T-helper 9 cell (primary cell): ENCODE measurements at places on chromosomes 7 and 10.

- DNase-seq = no peak
Observed at GRCh38 chr10:64070241-64070640, 549.0 kb downstream of the REEP3 start.

DNA sequence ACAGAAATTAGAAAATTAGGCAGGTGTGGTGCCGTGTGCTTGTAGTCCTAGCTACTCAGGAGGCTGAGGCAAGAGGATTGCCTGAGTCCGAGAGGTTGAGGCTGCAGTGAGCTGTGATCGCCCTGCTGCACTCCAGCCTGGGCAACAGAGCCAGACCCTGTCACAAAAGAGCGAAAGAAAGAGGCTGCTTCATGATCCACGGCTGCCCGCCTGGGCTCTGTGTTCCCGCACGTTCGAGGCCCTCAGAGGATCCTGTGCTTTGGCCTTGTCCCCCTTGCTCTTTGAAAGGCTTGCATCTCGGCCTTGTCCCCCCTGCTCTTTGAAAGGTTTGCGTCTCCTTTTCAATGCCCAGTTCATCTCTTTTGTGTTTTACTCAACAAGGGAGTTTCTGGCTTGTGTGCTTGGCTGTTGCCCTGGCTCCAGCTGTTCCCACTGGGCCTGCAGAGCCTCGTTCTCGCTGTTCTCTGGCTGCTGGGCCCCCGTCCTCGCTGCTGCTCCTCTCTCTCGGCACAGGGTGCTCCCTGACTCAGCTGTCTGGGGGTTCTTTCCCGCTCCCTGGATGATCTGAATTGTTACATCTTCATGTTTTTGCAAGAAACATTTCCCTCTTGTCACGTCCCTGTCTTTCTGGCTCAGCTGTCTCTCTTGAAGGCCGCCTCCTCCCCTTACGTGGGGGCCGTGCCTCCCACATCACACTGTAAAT lies 45.1 kb upstream of the INPP5A start:
- DNase-seq = no peak

- no peak for DNase-seq
Observed at GRCh38 chr10:124546957-124547646, 85.5 kb downstream of the LHPP start.

- no peak for DNase-seq
Observed at GRCh38 chr10:30043476-30044270, 15.7 kb downstream of the JCAD start.

DNA sequence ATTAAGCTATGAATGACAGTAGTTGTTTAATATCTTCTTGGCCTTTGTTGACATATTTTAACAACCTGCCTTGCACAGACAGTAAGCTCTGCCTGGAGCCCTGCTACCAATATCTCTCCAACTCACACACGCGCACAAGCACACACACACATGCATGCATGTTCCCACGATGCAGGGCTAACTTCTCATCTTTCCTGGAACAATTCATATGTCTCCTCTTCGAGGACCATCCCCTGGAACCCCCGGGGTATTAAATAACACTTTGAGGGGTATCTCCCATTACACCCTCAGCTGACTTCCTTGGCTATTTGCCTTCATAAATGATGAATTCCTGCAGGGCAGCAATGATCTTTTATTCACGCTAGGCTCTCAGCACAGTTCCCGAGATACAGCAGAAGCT lies 258.0 kb downstream of the TRIL start:
- no peak for DNase-seq

DNA sequence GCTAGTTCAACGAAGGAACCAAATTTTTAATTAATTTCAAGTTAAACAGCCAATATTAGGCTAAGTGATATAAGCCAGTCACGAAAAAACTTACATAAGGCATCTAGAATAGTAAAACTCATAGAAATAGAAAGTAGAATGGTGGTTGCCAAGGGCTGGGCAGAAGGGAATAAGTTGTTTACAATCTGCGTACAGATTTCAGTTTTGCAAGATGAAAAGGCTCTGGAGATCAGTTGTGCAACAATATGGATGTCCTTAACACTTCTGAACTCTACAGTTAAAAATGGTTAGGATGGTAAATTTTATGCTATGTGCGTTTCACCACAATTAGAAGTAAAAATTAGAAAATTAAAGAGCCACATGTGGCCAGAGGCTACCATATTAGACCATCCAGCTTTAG lies 13.3 kb downstream of the SCRN1 start:
- no peak for DNase-seq

- DNase-seq = no peak
Observed at GRCh38 chr7:41886262-41886900, 183.5 kb upstream of the INHBA start.

- peak; percentile 56 for DNase-seq
Observed at GRCh38 chr7:102279537-102280400, 6.9 kb upstream of the SH2B2 start.

DNA sequence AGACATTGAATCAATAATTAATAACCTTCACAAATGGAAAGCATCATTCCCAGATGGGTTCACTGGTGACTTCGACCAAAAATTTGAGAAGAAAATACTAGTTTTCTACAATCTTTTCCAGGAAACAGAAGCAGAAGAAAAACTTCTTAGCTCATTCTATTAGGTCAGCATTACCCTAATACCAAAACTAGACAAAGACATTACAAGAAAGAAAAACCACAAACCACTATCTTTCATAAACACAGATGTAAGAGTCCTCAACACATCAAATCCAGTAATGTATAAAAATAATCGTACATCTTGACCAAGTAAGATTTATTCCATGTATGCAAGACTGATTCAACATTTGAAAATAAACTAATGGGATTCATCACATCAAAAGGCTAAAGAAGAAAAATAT lies 64.0 kb upstream of the CDK1 start:
- no peak for DNase-seq

- DNase-seq = no peak
Observed at GRCh38 chr10:89625041-89625765, 19.8 kb downstream of the PANK1 start.

DNA sequence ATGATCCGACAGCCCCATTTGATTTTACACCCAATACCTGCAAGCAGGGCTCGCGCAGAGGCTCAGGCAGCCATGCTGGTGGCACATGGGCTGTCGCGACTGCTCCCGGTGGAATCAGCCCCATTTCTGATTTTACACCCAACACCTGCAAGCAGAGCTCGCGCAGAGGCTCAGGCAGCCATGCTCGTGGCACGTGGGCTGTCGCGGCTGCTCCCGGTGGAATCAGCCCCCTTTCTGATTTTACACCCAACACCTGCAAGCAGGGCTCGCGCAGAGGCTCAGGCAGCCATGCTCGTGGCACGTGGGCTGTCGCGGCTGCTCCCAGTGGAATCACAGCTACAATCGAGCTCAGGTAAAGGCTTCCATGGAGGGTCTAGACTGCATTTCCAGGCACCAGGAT lies 244.1 kb downstream of the PTPRN2 start:
- no peak for DNase-seq
